ENCODE measurements at places on chromosomes 16 and 17. TPM values are rescaled to one million over a fixed set of nuclear protein-coding genes. Genes with fewer than 3 reads are reported as not detected.

Gene SLC12A3
- not detected for total RNA-seq

DNA sequence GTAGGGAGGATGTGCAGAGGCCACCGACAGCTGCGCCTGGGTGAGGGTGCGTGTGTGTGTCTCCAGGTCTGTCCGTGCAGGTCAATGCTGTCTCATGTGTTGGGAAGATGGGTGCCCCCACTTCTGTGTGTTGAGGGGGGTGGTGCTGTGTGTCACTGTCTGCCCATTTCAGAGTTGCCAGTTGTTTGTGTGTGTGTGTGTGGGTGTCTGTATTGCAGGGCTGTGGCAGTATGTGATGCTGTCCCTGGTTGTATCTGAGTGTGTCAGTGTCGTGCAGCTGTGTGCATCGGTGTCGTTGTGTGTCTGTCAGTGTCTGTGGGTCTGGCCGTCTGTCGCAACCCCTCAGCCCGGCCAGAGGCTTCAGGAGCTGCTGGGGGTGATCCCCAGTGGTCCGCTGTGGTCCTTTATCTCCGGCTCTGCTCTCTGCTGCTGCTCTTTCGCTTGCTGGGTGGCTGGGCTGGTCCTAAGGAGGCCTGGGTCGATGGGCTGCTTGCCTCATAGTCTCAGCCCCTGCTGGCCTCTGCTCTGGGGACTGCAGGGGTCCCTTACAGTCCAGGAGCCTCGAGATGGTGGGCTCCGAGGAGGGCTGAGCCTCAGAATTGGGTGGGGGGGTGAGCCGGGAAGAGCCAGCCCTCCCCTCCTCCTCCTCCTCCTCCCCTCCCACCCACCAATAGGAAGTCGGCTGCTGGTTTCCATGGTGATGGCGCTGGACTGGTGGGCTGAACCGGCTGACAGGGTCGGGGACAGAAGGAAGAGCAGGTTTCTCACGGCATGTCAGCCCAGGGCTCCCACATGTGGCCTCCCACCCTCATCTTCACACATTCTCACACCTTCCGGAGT, at the start of gene TSPOAP1:
TSPOAP1 (minus strand) TSS at position 601 of the 840 bp plus-strand sequence. CDS start 875 bp downstream, outside the sequence.
- no peak for DNase-seq

DNA sequence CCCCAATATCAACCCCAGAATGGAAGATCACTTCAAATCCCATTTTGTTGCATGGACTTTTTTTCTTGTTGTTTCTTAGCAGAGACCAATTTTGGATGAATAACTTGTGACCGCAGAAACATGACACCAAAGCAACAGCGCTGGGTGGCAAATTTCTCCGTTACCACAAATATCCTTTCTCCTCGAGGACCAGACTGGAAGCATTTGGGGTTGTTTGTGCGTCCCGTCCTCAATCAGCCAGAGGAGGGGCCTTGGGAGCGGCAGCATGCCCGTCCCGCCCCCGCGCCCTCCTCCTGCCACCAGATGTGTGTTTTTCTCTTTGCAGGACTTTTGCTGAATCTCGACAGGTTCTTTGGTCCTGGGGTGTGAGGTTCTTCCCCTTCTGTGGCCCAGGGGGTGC, 282.5 kb upstream of the FOXF1 start:
- peak; percentile 65 for DNase-seq

DNA sequence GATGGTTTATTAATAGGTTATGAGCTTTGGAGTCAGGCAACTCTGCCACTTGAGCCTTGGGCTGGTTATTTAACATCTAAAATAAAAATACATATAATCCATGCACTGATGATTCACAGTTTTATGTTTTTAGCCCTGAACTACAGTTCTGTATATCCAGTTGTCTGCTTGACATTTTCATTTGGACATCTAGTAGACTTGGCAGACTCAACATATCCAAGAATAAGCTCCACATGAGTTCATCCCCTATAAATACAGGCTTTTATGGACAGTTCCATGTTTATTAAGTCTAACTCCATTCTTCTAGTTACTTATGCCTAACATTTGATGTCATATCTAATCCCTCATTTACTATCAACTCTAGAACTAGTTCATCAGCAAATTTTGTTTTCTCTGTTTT, 174.2 kb downstream of the KIF2B start:
- no peak for DNase-seq

DNA sequence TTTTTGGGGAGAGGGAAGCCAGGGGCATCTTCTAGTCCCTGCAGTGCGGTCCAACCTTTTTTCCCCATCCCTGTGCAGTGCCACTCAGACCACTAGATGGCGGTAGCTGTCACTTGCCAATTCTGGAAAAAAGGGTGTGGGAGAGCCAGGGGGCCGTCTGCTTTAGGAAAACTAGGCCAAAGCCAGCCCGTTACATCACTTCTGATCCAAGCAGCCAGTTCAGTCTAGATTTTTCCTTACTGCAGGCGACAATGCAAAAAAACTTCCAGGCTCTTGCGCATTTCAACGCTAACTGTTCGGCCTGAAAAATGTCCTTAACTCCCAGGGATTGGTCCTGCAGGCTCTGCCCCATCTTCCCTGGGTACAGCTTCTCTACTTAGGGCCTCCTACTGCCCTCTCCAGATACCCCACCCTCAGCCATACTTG, 69.2 kb upstream of the CES5A start:
- peak; percentile 86 for DNase-seq

Gene NT5M
- 4.4 TPM for total RNA-seq

Gene HDAC5
- total RNA-seq = 103 TPM
